ENCODE measurements at places on chromosomes 7 and 10.

- 0 out of 2 replicates have a peak, but pooled peaks cover 7% of the 10 kb centered on the region for H3K36me3 ChIP-seq
- no peak overlapping the region for H3K4me3 ChIP-seq
- DNase-seq, result no peak
- no peaks in the 10 kb centered on the region for H3K4me1 ChIP-seq
- H3K27me3 ChIP-seq, result no peaks in the 10 kb centered on the region
- H3K27ac ChIP-seq, result no peak overlapping the region
These were observed 60.7 kb upstream of the TMEM72 start for GRCh38 chr10:44850356-44850934.

- no peak for DNase-seq
- H3K36me3 ChIP-seq, result no peaks in the 10 kb centered on the region
- no peak overlapping the region for H3K4me3 ChIP-seq
These were observed 55.9 kb downstream of the SVOPL start for GRCh38 chr7:138645284-138645683.

GRCh38 chr7:91710881-91711280 lies 169.6 kb downstream of the MTERF1 start:
- H3K27ac ChIP-seq, result no peak overlapping the region
- no peaks in the 10 kb centered on the region for H3K36me3 ChIP-seq
- no peak overlapping the region for H3K4me3 ChIP-seq

- H3K27me3 ChIP-seq, result no peaks in the 10 kb centered on the region
- DNase-seq, result peak; percentile 88
- H3K36me3 ChIP-seq, result peaks cover 19% of the 10 kb centered on the region
- peak overlapping the region; percentile 62 for H3K27ac ChIP-seq
- H3K4me1 ChIP-seq, result peaks cover 40% of the 10 kb centered on the region
- H3K4me3 ChIP-seq, result peak overlapping the region; percentile 66
These were observed 7.1 kb upstream of the BTBD16 start for GRCh38 chr10:122263971-122264370.

- H3K4me1 ChIP-seq, result peaks cover 31% of the 10 kb centered on the region
- H3K27me3 ChIP-seq, result no peaks in the 10 kb centered on the region
- no peak overlapping the region for H3K4me3 ChIP-seq
- no peaks in the 10 kb centered on the region for H3K36me3 ChIP-seq
These were observed 46.5 kb upstream of the IL6 start for GRCh38 chr7:22680482-22680911.

GRCh38 chr10:33704214-33704830 lies 369.9 kb upstream of the NRP1 start:
- H3K27ac ChIP-seq, result peak overlapping the region; percentile 26
- DNase-seq, result no peak
- H3K4me1 ChIP-seq, result peaks cover 43% of the 10 kb centered on the region
- H3K36me3 ChIP-seq, result no peaks in the 10 kb centered on the region
- 0 out of 2 replicates have a peak, but pooled peaks cover 1% of the 10 kb centered on the region for H3K27me3 ChIP-seq
- H3K4me3 ChIP-seq, result no peak overlapping the region

DNA sequence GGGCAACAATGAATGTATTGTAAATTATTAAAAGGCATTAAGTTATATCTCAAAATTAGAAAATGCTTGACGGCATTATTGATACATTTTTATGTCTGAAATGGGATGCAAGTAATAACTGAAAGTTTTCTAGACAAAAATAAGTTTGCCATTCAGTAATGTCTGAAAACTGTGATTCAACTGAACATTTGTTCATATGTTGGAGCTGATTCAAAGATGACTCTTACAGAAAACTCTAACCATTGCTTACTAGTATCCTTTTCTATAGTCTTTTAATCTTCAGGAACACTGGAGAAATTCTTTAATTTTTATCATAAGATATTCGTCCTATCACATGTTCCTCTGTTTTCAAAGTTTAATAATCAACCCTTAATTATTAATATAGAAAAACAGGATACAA lies 71.1 kb upstream of the TFEC start:
- H3K4me1 ChIP-seq, result peaks cover 41% of the 10 kb centered on the region
- no peaks in the 10 kb centered on the region for H3K36me3 ChIP-seq
- DNase-seq, result peak; percentile 32
- peak overlapping the region; percentile 16 for H3K27ac ChIP-seq

DNA sequence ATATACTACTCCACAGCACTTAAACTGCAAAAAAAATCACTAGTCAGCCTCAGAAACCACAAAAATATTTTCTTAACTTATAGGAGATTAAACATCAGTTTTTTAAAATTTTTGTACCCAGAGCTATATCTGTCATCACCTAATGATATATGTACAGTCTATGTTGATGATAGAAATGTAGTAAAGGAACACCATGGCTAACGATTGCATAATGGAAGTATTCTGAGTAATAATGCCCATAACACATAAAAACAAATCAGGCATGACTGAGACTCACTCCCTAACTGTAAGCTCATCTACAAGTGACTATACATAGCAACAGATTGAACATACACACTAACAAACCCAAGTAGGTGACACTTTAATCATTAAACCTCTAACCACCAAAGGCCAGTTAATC lies 51.3 kb downstream of the TSPAN12 start:
- H3K4me3 ChIP-seq, result no peak overlapping the region
- no peaks in the 10 kb centered on the region for H3K4me1 ChIP-seq
- H3K36me3 ChIP-seq, result no peaks in the 10 kb centered on the region
- H3K27me3 ChIP-seq, result no peaks in the 10 kb centered on the region

GRCh38 chr10:128044186-128044585 lies 82.0 kb downstream of the MKI67 start:
- H3K4me1 ChIP-seq, result no peaks in the 10 kb centered on the region
- H3K36me3 ChIP-seq, result no peaks in the 10 kb centered on the region
- DNase-seq, result no peak
- no peak overlapping the region for H3K4me3 ChIP-seq

- DNase-seq, result no peak
- no peak overlapping the region for H3K27ac ChIP-seq
- no peaks in the 10 kb centered on the region for H3K36me3 ChIP-seq
- H3K4me1 ChIP-seq, result no peaks in the 10 kb centered on the region
- H3K27me3 ChIP-seq, result peaks cover 7% of the 10 kb centered on the region
These were observed 52.9 kb downstream of the C10orf120 start for GRCh38 chr10:122646511-122647382.

DNA sequence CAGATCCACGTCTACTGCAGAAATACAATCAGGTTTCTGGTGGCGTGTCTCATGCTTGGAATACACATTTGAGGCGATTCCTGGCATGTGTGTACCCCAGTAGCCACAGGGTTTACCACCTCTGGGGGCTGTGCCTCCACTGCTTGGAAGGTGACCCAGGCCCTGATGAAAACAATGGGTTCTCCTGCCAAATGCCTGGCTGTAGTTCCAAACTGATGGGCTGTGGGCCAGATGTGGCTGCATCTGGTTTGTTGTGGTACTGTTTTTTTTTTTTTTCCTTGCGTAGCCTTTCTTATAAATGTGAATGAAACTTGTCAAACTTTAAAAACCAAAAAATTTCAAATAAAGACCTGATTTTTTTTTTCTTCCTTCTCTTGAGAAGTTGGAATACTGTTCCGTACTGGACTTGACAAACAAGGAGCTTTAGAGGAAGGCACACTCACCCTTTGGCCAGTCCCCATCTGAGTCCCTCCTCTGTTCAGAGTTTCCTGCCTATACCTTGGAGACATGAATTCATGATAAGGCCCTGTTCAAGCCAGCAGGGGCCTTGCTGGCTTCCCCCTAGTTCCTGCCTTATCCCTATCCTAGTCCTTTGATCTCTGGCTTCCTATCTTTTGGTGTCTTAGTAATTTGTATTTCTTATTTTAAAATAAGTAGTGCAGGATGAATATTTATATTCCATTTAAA lies 217.1 kb downstream of the PHTF2 start:
- H3K27ac ChIP-seq, result no peak overlapping the region
- no peak overlapping the region for H3K4me3 ChIP-seq
- H3K36me3 ChIP-seq, result no peaks in the 10 kb centered on the region
- peaks cover 32% of the 10 kb centered on the region for H3K4me1 ChIP-seq

- no peaks in the 10 kb centered on the region for H3K27me3 ChIP-seq
- no peaks in the 10 kb centered on the region for H3K4me1 ChIP-seq
- no peak for DNase-seq
- no peaks in the 10 kb centered on the region for H3K36me3 ChIP-seq
These were observed 300.9 kb upstream of the C7orf33 start for GRCh38 chr7:148289630-148290029.

GRCh38 chr7:98870121-98870651 lies 372 bp upstream of the TMEM130 start:
- peak; percentile 35 for DNase-seq
- peaks cover 8% of the 10 kb centered on the region for H3K4me1 ChIP-seq
- H3K27me3 ChIP-seq, result peaks cover 7% of the 10 kb centered on the region
- H3K4me3 ChIP-seq, result peak overlapping the region; percentile 84

GRCh38 chr10:107340326-107340725 lies 175.8 kb upstream of the SORCS1 start:
- H3K4me1 ChIP-seq, result no peaks in the 10 kb centered on the region
- H3K27ac ChIP-seq, result no peak overlapping the region
- H3K27me3 ChIP-seq, result no peaks in the 10 kb centered on the region
- no peaks in the 10 kb centered on the region for H3K36me3 ChIP-seq

DNA sequence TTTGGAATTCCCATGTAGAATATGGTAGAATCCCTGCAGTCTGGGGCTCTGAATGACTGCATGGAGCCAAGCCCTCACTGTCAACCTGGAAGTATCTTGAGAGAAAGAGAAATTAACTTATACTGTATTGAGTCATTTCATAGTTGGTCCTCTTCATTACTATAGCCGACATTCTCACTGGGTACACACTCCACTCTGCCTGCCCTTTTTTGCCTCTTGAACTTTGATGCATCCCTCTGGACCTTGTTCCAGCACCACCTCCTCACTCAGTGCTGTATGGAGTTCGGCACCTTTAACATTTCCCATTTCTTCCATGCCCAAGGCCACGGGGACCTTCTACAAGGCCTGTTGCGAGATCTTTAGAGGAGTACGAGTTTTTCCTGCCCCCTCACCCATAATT lies 4.6 kb upstream of the ARHGAP22 start:
- H3K36me3 ChIP-seq, result peaks cover 14% of the 10 kb centered on the region
- H3K4me1 ChIP-seq, result peaks cover 93% of the 10 kb centered on the region
- H3K27ac ChIP-seq, result peak overlapping the region; percentile 80
- DNase-seq, result no peak
- H3K4me3 ChIP-seq, result no peak overlapping the region

GRCh38 chr7:132240821-132241422 lies 335.3 kb downstream of the PLXNA4 start:
- H3K4me3 ChIP-seq, result no peak overlapping the region
- no peak overlapping the region for H3K27ac ChIP-seq
- no peaks in the 10 kb centered on the region for H3K4me1 ChIP-seq
- DNase-seq, result no peak
- H3K27me3 ChIP-seq, result peaks cover 7% of the 10 kb centered on the region

GRCh38 chr7:7969306-7970236 lies 975 bp downstream of the GLCCI1 start:
- peak; percentile 28 for DNase-seq
- H3K4me3 ChIP-seq, result peak overlapping the region; percentile 94
- H3K27me3 ChIP-seq, result peaks cover 1% of the 10 kb centered on the region
- H3K36me3 ChIP-seq, result no peaks in the 10 kb centered on the region
- no peak overlapping the region for H3K27ac ChIP-seq

GRCh38 chr7:45888185-45888992 lies at the start of gene IGFBP1:
IGFBP1 (plus strand) TSS chr7:45888488; CDS start chr7:45888653, 165 bp downstream.
- H3K36me3 ChIP-seq, result no peaks in the 10 kb centered on the region
- H3K27ac ChIP-seq, result no peak within 1 kb of the TSS
- H3K4me1 ChIP-seq, result peaks cover 17% of the 10 kb centered on the region
- peak within 1 kb of the TSS; percentile 75 for H3K4me3 ChIP-seq

DNA sequence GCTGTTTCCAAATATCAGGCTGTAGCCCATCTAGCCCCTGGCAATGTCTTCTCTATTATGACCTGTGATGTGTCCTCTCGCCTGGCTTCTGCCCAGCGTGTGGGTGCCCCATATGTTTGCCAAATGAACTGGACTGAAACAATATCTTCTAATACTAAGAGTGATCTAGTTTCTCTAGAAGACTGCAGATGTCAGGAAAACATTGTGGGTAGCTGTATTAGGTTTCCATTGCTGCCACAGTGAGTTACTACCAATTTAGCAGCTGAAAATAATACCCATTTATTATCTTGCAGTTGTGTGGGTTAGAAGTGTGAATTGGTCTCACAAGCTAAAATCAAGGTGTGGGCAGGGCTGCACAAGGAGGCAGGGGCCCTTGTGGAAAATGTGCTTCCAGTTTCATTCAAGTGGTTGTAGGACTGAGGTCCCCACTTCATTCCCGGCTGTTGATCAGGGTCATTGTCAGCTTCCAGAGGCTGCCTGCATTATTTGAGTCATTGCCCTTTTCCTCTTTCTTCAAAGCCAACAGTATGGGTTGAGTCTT lies 202.8 kb upstream of the BMPER start:
- peaks cover 27% of the 10 kb centered on the region for H3K36me3 ChIP-seq
- H3K4me3 ChIP-seq, result no peak overlapping the region
- H3K27me3 ChIP-seq, result peaks cover 2% of the 10 kb centered on the region

DNA sequence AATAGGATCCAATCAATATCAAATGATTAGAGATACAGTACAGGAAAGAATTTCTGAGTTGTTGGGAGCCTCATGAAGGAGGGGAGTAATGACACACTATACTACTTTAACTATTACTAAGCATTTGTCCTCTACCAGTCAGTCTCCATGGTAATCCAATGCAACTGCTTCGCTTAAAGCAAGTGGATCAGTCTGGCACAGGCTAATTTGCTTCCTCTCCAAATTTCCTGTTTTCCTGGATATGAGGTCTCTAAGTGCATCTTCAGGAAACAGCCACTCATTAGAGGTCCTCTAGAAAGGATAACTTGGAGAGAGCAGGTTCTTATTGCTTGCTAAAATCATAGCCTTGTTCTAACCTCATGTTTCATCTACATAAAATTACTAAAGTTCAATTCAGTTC lies 8.4 kb upstream of the SEPTIN7 start:
- DNase-seq, result no peak
- H3K4me1 ChIP-seq, result no peaks in the 10 kb centered on the region

- no peaks in the 10 kb centered on the region for H3K36me3 ChIP-seq
- no peak overlapping the region for H3K27ac ChIP-seq
- H3K4me3 ChIP-seq, result peak overlapping the region; percentile 27
- H3K27me3 ChIP-seq, result no peaks in the 10 kb centered on the region
- H3K4me1 ChIP-seq, result peaks cover 11% of the 10 kb centered on the region
- no peak for DNase-seq
These were observed 63.0 kb downstream of the CCDC71L start for GRCh38 chr7:106597751-106598546.

DNA sequence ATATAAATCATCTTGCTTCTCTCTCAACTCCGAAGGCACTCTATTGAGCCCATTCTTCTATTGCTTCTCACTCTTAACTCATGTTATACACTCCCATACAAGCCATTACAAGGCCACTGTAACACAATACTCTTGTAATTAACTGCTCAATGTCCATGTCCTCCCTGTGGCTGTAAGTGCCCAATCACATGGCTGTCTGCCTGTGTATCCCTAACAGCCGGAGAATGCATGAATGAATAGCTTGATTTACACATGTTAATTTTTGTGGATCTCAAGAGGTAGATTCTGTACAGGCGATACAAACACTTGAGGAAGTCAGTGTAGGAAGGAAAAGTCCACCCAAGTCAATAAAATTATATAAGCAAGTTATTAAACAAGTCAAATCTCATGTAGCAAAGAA lies 215.6 kb downstream of the DOCK4 start:
- no peak for DNase-seq
- peaks cover 31% of the 10 kb centered on the region for H3K4me1 ChIP-seq

GRCh38 chr7:28520074-28521015 lies 108.0 kb downstream of the CREB5 start:
- no peak overlapping the region for H3K4me3 ChIP-seq
- peaks cover 13% of the 10 kb centered on the region for H3K27me3 ChIP-seq
- no peak for DNase-seq
- H3K36me3 ChIP-seq, result no peaks in the 10 kb centered on the region
- H3K4me1 ChIP-seq, result no peaks in the 10 kb centered on the region
- no peak overlapping the region for H3K27ac ChIP-seq
